ENCODE measurements at places on chromosomes 16 and 17.
A peak's percentile ranks its signal among the peaks of the same experiment; 100 is the strongest.

- DNase-seq, result no peak
These were observed 71.9 kb upstream of the NOG start for GRCh38 chr17:56521414-56522141.

DNA sequence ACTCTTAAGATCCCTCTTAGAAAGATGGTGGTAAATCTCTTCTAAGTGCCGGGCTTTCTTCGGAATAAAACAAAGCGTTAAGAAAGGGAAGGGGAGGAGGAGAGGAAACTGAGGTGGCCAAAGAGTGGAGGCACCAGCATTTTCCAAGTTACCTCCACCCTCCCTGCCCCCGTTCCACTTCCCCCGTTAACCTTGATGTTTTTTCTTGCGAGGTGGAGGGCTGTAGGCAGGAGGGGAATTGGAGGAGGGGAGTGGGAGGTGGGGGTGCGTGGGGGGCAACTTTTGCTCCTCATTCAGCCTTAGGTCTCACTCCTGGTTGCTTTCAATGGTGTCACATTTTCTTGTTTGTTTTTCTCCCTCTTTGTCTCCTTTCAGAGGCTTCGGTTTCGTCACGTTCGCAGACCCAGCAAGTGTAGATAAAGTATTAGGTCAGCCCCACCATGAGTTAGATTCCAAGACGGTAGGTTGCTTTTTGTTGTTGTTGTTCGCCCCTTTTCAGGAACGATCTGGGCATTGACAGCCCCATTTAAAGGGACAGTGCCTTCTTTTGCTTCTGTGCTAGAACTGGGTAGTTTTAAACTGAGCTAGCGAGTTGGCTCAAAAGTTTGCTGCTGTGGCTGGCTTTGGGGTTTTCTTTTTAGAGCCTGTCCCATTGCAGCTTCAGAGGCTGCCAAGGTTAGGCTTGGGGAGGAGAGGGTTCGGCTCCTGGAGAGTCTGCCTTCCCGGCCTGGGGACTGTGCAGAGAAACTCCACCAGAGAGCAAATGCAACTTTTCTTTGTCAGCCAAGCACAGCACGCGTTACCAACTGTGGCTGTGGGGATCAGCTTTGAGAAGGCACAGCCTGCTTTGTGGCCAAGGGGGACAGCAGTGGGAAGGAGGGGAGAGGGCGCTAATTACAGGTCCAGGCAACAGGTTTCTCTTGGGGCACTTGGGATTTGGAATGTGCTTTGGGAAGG is 1.9 kb downstream of the MSI2 start:
- DNase-seq, result no peak

DNA sequence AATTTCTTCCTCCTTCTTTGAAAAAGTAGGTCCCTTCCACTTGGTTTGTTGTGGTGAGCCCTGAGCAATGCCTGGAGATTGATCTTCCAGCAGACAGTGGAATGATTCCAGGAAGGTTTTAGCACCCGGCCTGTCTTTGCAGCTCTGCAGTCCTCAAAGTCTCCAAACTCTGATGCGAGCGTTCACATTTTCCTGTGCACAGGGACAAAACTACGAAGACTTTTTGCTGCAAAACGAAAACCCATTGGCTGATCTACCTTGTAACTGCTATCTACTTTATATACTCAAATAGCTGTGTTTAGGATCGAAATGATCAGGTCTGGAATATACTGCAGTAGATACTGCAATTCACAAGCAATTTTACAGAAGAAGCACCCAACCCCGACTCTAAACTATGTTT is 21.7 kb downstream of the G6PC1 start:
- DNase-seq, result no peak

- no peak for DNase-seq
These were observed 660 bp downstream of the RHBDF1 start for GRCh38 chr16:71540-72401.

GRCh38 chr16:80014241-80014939 is 413.9 kb upstream of the MAF start:
- peak; percentile 21 for DNase-seq

DNA sequence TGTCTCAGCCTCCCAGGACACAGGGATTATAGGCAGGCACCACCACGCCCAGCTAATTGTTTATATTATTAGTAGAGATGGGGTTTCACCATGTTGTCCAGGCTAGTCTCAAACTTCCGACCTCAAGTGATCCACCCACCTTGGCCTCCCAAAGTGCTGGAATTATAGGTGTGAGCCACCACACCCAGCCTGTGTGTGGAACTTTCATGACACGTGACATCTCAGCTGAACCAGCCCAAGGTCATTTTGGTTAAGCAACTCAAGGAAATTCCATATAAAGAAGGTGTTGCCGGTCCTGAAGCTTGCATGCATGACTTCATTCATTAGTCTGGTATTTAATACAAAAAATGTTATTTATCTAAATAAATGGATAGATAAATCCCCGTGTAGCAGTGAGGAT is 145.5 kb downstream of the AXIN2 start:
- DNase-seq, result no peak

DNA sequence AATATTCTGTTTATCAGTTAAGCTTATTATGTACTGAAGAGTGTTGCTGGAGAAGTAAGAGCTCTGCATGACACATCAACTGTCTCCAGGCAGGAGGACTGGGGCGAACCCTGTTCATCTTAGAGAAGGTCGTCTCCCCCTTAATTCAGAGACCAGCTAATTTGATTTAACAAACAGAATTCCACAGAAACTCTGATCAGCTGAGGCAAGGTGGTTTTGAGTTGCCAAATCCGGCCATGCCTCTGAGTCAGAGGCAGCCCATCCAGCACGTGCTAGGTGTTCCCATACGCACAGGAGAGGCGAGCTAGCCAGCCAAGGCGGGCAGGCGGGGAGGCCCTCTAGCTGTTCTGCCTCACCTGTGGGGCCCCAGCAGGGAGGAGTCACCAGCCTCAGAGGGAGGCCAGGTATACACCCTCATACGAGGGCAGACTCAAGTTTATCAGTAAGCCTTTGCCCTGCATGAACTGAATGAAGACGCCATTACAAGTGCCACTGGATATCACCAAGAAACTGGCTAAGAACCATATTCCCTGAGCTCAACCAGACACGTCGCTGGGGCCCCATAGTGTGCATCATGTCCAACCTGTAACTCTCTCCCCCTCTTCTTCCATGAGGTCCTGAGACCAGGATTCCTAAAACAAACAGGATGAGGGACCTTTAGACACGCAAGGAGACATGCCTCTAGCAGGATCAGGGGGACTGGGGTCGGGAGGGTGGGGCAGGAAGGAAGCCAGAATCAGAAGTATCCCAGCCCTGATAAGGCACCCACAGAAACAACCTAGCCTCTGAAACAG is 25.7 kb downstream of the STAT5A start:
- no peak for DNase-seq

DNA sequence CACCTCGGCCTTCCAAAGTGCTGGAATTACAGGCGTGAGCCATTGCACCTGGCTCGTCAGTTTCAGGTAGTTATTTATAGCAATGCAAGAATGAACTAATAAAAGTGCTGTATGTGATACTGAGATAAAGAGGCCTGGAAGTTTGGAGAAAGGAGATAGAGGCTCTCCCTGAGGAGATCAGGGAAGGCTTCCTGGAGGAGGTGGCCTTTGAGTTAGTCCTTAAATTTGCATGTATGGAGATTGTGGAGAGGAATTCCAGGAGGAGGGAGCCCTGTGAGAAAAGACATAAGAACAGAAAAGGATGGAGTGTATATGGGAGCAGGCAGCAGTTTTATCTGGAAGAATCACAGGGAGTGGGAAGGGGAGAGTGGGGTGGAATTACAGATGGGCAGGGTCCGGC is 276.6 kb upstream of the EEF2KMT start:
- DNase-seq, result no peak

DNA sequence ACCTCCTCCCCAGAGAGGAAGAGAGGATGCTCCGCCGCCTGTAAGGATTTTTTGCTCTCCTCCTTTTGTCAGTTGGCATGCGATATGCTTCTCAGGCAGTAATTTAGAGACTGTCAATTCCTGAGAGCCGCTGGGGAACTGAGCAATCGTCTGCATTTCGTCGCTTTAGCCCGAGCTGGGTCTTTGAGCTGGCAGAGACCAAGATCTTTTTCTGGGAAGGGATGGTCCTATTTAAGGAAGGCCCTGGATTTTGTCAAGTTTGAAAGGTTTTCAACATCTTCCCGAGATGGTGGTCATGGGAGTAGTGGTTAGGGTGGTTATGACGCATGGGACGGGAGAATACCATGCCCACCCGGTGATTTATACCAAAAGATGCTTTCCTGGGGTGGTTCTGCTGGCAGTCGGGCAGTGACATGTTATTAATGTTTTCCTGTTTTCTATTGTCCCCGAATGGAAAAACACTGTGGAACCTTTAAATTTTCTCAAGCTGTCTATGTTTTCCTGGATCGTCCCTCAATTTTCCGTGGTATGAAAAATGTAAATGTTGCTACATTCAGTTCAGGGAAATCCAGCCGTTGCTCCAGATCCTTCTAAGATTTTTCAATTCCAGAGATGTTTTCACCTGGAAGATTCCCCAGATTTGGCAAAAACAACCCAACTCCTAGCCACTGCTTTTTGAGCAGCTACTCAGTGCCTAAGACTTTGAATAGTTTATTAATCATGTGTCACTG is 586.4 kb downstream of the MAF start:
- no peak for DNase-seq

GRCh38 chr17:58232707-58233156 is 5.7 kb upstream of the LPO start:
- DNase-seq, result no peak

DNA sequence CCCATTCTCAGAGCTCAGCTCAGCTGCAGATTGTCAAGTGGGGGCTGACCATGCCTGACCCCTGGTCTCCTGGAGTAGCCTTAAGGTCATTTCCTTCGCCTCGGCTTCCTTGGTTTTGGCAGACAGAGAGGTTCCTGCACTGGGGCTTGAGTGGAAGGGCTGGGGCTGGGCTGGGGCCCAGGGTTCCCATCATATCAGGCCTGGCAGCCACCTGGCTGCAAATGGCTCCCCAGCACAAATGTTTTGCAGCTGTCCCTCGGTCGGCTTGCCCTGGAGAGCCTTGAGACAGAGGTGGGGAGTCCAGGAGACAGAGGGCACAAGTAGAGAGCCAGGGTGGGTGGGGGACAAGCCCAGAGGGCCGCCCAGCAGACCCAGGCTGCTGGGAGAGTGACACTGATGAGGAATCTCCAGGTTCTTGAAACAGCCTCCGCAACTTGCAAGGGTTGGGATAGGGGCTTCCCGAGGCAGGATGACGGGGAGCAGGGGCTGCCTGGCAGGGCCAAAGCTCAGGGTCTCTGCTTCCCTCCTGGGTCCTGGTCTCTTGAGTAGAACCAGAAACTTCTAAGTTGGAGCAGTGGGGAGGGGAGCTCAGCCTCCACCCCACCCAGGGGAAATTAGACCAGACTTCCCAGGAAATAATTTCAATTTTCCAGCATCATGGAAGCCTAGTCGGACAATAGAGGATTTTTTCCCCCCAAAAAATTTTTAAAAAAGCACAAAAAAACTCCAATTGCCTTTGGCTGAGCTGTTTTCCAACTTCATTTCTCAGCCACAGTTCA is 19.3 kb downstream of the IGFBP4 start:
- no peak for DNase-seq

GRCh38 chr16:58848662-58849002 is 114.5 kb upstream of the GOT2 start:
- no peak for DNase-seq

GRCh38 chr17:2063261-2064146 is 8.6 kb downstream of the HIC1 start:
- no peak for DNase-seq

DNA sequence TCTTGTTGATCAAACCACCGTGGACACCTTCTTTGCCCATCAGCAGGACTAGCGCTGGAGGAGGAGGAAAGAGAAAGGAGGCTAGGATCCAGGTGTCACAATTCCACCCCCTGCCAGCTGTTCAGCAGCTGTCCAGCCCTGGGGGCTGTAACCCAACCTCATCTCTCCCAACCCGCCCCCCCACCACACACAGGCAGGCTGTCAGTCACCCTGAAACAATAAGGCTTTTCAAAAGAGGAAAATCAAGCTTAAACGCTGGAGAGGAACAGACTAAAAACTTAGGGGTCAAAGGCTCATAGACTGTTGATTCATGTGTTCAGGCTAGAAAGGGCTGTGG is 2.4 kb downstream of the PFN1 start:
- DNase-seq, result no peak
